ENCODE measurements at places on chromosomes 6 and 20. TPM values are rescaled to one million over a fixed set of nuclear protein-coding genes. Genes with fewer than 3 reads are reported as not detected.

GRCh38 chr20:46021361-46022359 is 7.4 kb upstream of the SLC12A5 start:
- DNase-seq = peak; percentile 36

GRCh38 chr6:136051140-136051775 is 198.9 kb downstream of the MTFR2 start:
- DNase-seq = no peak

- no peak for DNase-seq
Observed at GRCh38 chr6:53349209-53349693, 501 bp upstream of the ELOVL5 start.

GRCh38 chr20:50347284-50348063 is 156.8 kb downstream of the CEBPB start:
- DNase-seq = no peak

The IL17A gene
- total RNA-seq = not detected

DNA sequence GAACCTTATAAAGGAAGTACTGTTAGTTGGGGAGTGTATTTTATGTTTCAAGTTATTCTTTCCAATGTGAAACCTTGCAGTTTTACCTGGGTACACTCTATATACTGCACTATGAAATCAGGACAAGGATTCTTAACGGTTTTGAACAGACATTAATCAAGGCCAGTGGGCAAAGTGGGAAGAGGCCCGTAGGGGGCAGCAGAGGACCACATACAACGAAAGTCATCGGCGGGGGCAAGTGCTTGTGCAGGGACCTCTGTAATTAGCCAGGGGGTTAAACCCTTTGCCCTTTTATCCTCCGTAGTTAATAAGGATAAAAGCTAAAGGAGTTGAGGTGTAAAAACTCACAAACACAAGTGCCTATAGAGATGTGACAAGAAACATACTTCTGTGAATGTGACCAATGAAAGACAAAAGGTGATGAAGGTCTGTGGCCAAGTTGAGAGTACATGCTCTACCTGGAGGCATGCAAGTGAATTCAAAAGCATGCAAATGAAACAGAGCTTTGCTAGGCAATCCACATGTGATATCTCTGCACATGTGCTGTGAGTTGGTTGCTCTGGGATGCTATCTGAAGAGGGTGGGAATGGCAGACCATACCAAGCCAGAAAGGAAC is 392.7 kb upstream of the MAN1A1 start:
- peak; percentile 63 for DNase-seq

- no peak for DNase-seq
Observed at GRCh38 chr20:14573676-14574075, 236.3 kb upstream of the FLRT3 start.

DNA sequence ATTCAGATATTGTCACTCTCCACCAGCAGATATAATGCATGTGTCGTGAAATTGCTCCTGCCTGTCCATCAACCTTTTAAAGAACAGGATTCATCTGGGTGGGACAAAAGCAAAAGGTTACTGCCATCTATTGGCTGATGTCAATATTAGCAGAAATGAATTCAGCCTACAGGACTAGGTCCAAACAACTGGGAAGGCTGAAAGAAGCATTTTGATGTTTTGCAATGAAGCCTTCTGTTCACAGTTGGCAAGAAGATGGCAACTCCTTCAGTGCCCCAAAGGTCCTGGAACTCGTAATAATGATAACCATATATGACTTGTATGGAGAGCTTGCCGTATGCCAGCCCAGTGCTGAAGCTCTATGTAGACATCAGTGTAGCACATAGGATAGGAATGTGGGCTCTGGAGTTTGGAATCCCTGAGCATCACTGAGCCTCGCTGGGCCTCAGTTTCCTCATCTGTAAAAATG is 7.5 kb downstream of the BCAS1 start:
- DNase-seq = no peak

The ZSCAN16 gene
- total RNA-seq = 8.3 TPM

DNA sequence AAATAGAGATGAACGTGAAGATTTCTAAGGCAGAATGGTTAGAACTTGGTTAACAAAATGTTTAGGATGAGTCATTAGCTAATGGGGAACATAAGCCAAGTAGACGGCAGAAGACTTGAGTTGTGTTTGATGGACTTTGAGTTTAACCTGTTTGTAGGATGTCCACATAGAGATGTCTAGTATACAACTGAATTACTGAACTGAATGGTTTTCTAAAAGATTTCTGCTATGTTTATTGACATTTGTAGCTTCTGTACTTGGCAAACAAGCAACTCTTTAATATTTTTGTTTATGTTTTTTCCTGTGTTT is 54.5 kb upstream of the DYNLRB1 start:
- DNase-seq = no peak

- no peak for DNase-seq
Observed at GRCh38 chr6:44679438-44680201, 292.1 kb downstream of the CDC5L start.

DNA sequence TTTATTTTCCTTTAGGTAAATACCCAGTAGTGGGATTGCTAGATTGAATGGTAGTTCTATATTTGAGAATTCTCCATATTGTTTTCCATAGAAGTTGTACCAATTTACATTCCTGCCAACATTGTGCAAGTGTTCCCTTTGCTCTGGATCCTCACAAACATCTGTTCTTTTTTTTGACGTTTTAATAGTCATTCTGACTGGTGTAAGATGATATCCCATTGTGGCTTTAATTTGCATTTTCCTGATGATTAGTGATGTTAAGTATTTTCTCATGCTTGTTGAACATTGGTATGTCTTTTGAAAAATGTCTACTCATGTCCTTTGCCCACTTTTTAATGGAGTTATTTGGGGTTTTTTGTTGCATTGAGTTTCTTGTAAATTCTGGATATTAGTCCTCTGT is 85.6 kb downstream of the UBE3D start:
- DNase-seq = no peak

GRCh38 chr6:124964764-124965105 is 2.5 kb downstream of the RNF217 start:
- DNase-seq = no peak

The DEFB115 gene
- total RNA-seq = not detected

The IPCEF1 gene
- total RNA-seq = 1.2 TPM

- no peak for DNase-seq
Observed at GRCh38 chr6:44066394-44067172, 60.7 kb downstream of the MRPL14 start.

GRCh38 chr6:36805096-36805797 is 34.0 kb downstream of the CPNE5 start:
- DNase-seq = no peak

DNA sequence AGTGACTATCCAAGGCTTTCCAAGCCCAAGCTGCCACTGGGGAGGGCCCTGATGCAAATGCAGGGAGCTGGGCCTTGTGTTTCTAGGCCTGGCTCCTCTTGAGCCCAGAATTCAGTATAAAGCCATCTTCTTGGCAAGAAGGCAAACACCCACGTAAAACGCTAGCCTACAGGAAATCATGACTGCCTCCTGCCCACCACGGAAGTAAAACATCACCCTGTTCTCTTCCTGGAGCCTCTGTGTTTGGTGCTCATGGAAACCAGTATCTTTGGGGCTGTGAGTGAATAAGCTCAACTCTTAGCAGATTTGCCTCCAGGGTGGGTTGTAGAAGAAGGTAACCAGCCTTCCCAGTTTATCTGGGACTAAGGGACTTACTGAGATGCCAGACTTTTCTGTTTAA is 271.0 kb downstream of the ZNF217 start:
- DNase-seq = no peak

DNA sequence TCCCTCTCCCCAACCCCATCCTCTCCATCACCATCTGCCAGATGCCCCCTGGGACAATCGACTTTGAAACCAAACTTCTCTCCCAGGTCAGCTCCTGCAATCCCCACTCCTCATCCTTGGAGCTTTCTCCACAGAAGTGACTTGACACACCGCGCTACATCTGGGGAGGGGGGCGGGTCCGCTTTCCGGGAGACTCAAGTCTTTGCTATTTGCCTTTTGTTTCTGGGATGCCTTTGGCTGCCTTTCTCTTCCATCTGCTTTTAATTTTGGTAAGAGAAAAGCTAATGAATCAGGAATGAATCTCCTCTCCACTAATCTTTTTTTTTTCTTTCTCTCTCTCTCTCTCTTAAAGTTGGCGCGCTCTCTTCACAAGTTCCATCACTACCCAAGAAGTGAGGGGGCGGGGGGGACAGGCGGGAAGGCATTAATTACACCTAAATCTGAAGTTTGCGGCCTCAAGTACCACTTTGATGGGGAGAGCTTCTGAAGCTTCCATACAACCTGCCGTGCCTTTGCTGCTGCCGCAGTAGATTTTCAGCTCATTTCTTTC is 664 bp upstream of the TPBG start:
- no peak for DNase-seq

- no peak for DNase-seq
Observed at GRCh38 chr6:132964868-132965382, 150.6 kb downstream of the RPS12 start.

DNA sequence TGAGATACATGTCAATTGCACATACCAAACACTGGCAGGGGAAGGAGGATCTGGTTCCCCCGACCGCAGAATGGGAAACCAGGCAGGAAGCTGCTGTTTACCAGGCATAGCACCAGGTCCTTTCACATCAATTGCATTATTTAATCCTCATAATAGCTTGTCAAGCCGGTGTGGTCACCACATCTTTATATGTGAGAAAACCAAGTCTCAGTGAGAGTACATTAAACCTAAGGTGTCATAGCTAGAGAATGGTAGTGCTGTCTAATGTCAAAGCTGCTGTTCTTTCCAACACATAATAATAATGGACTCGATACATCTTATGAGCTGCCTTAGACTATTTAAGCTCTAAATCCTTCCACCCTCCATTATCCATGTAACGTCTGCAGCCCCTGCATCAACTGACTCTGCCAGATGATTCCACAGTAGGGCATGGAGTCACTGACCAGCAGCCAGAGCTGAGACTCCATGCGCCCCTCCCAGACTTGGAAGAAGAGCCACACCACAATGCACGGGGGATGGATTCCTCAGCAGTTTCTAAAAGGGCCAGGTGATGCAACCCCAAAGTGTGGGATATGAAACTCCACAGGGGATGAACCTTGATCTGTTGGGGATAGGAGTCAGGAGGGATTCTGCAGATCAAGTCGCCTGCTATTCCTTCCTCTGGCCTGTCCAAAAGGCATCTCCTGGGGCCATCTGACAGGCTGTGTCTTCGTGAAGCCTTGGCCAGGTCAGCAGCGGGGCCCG is 71.8 kb downstream of the GPR6 start:
- DNase-seq = no peak

The PPP1R14C gene
- 23.7 TPM for total RNA-seq

- peak; percentile 77 for DNase-seq
Observed at GRCh38 chr6:15244620-15245360, 1.1 kb upstream of the JARID2 start.

- no peak for DNase-seq
Observed at GRCh38 chr6:40353967-40354452, 233.2 kb downstream of the LRFN2 start.

The KCNQ2 gene
- 0.27 TPM for total RNA-seq

The NFKBIE gene
- 11.9 TPM for total RNA-seq

- no peak for DNase-seq
Observed at GRCh38 chr6:25671652-25672051, 19.6 kb downstream of the SCGN start.

The GPSM3 gene
- 6.7 TPM for total RNA-seq

DNA sequence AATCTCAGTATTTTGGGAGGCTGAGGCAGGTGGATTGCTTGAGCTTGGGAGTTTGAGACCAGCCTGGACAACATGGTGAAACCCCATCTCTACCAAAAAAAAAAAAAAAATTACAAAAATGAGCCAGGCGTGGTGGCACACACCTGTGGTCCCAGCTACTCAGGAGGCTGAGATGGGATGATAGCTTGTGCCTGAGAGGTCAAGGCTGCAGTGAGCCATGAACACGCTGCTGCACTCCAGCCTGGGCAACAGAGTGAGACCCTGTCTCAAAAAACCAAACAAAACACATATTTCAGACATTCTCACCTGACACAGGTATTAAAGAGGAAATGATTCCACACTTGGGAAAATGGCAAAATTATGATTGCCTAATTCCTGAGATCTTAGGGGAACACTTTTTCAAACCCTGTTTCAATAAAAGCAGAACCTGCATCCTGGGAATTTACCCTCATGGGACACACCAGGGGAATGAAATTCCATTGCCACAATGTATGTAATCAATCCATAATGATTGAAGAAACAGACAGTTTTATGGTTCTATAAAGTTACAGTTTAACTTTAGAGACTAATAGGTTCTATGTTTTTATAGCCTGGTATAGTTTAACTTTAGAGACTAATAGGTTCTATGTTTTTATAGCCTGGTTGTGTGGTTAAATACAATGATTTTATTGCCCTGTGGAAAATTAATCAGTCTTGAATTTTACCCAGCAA is 29.6 kb upstream of the DNAAF9 start:
- DNase-seq = no peak

GRCh38 chr6:6766230-6766905 is 177.8 kb downstream of the LY86 start:
- DNase-seq = no peak

GRCh38 chr20:53981752-53982437 is 88.5 kb downstream of the BCAS1 start:
- no peak for DNase-seq

- DNase-seq = peak; percentile 73
Observed at GRCh38 chr20:50305636-50306477, 115.2 kb downstream of the CEBPB start.

GRCh38 chr20:15831201-15831600 is 742.0 kb downstream of the KIF16B start:
- no peak for DNase-seq

The RIMS4 gene
- total RNA-seq = 0.64 TPM

DNA sequence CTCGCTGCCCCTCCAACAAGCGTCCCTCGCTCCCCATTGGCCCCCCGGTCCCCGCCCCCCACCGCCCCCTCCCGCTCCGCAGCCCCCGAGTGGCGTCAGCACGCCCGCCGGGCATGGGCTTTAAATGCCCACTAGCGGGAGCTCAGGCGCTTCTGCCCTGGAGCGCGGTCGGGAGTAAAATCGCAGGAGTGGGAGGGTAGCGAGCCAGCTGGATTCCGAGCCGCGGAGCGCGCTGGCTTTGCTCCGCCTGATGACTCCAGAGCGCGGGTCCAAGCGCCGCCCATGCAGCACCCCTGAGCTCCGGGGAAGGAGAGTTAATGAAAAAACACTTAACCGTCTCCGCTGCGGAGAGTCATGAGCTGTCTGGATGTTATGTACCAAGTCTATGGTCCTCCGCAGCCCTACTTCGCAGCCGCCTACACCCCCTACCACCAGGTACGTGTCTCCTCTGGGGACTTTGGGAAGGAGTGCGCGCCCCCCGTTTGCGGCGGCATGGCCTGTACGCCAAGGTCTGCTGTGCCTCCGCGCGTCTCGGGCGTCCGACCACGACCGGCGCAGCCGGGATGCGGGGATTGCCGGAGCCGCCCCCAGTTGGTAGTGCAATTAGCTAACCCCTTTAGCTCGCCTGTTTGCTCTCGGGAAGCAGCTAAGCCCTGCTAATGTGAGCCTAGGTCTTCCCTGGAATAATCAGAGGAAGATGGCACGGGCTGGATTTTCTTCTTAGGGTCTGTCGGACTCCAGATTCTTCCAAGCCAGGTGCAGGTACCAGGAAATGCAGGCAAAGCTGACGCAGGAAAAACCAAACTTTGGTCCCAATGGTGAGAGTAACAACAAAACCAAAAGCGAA is at the start of gene VGLL2:
TSS of gene VGLL2 (plus strand) at position 149 of the 847 bp plus-strand sequence. CDS start at position 355, 206 bp downstream.
- DNase-seq = peak; percentile 30

Measured in colonic mucosa (tissue), 4 donors.